ENCODE measurements at places on chromosomes 5 and 9. TPM values are rescaled to one million over a fixed set of nuclear protein-coding genes. Genes with fewer than 3 reads are reported as not detected.

The LHX6 gene
- 1.6 TPM for total RNA-seq

DNA sequence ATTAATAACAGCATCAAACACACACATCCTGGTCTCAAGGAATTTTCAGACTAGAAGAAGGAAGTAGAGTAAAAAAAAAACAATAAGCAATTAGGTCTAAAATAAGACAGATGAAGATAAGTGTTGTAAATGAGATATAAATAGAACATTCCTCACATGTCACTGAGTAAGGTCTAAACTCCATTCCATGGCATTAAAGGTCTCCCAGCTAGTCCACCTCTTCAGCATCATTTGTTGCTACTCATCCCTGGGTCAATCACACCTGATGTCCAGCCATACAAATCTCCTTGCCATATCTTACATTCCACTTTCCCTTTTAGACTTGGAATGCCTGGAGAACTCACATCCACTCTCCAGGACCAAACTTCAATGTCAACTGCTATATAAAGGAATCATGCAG, 214.1 kb upstream of the KLF4 start:
- DNase-seq: no peak

- no peak for DNase-seq
Observed at GRCh38 chr5:159178978-159179377, 30.4 kb downstream of the RNF145 start.

- DNase-seq: peak; percentile 55
Observed at GRCh38 chr9:137028263-137029057, 423 bp upstream of the ABCA2 start.

- DNase-seq: no peak
Observed at GRCh38 chr5:9733486-9733885, 103.3 kb upstream of the TAS2R1 start.

The PCDHGC4 gene
- total RNA-seq: 4.0 TPM

The IL3 gene
- not detected for total RNA-seq

DNA sequence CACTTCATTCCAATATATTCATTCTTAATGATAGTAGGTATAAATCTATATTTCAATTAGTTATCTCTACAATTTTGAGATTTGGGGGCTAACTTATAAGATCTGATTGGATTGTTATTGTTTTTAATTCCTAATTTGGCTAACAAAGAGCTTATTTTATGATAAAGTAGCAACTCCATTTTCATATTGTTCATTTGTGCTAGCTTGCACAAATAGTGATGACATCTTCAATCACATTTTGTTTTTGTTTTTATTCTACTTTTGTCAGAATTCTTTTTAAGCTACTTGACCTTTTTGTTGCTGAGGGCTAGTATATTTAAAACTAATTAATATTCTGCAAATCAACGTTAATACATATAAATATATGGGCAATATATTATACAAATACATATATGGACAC, 22.8 kb downstream of the MARCHF3 start:
- DNase-seq: no peak

GRCh38 chr5:7464182-7464581, 68.2 kb downstream of the ADCY2 start:
- peak; percentile 63 for DNase-seq

DNA sequence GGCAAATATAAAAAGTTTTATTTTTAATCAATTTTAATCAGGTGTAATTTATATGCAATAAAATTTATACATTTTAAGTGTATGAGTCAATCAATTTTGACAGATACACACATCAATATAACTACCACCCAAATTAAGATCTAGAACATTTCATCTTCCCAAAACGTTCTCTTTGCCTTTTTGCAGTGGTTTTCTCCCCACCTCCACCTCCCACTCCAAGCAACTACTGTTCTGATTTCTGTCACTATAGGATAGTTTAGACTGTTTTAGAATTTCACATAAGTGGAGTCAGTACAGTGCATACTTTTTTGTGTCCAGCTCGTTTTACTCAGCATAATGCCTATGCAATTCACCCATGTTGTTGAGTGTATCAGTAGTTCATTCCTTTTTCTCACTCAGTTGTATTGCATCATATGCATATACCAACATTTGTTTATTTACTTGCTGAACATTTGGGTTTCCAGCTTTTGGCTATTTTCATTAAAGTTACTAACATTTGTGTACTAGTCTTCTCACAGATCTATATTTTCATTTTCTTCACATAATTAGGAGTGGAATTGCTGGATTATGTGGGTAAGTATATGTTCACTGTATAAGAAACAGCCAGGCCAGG, 52.2 kb upstream of the DHFR start:
- no peak for DNase-seq

The SAP30L gene
- 25.0 TPM for total RNA-seq

GRCh38 chr5:78546276-78546996, 102.1 kb downstream of the LHFPL2 start:
- DNase-seq: no peak

Measured in H9 (cell line).